ENCODE measurements at places on chromosomes 13 and 19.

- no peak for DNase-seq
Measured at GRCh38 chr19:7850000-7850813, 20.2 kb downstream of the EVI5L start.

DNA sequence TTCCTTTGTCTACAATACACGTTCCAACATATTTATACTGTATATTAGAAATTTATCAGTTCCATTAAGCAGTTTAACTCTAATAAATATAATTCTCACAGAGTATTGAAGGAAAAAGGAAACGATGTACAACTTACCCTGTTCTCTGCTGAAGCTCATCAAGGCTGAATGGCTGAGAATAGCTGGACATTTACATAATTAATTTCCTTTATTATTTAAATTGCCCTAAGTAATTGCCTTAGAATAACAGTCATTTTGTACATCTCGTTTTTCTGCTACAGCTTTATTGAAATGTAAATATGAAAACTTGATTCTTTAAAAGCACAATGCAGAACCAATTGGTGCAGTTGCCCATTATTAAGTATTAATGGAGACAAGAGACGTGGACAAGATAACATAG lies 648.3 kb upstream of the ATXN8OS start:
- DNase-seq = no peak

- DNase-seq = peak; percentile 81
Measured at GRCh38 chr19:42450314-42450934, 7.7 kb upstream of the CXCL17 start.

DNA sequence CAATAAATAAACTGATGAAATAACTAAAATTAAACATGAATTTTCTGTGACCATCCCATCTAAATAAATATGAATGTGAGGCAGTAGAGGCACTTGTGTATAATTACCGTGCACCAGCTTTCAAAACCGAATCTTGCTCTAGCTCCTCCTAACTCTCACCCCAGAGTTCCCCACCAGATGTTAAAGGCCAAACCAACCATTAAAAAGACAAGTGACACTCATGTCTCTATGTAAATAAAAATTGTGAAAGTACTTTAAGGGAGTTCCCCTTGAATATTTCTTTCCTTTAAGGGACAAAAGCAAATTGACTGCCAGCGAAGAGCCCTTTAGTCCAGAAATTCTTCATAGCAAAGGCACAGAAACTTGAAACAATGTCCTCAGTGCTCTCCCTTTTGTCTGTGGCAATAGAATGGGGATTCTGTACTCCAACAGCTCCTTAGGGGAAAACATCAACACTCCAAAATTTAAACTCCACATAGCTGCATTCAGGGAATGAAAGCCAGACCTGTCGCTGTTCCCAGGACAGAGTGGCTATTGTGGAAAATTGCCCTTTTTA lies 101.7 kb upstream of the SOX21 start:
- DNase-seq = no peak

DNA sequence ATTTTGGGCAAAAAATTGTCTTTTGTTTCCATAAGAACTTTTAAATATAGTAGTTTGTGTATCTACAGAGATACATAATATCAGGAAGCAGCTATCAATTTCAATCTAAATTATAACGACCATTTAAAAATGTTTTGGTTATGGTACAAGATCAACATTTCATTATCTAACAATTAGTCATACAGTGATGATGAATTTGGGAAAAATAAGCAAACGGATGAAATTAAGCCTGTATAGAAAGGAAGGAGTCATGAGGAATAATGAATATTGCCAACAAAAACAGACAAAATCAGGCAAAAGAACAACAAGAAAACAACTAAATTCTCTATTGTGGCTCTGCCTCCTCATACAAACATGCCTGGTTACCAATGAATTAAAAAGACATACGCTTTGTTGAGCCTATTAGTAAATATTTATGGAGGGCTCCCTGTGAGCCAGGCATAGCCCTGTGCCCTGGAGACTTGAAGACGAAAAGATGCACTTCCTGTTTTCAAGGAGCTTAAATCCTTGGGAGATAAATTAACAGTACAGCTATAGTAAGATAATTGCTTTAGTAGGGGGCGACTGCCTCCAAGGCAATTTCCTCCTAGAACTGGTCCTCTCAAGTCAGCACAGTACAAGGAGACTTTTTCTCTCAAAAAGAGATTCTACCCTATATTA lies 73.0 kb downstream of the NALCN start:
- DNase-seq = no peak

DNA sequence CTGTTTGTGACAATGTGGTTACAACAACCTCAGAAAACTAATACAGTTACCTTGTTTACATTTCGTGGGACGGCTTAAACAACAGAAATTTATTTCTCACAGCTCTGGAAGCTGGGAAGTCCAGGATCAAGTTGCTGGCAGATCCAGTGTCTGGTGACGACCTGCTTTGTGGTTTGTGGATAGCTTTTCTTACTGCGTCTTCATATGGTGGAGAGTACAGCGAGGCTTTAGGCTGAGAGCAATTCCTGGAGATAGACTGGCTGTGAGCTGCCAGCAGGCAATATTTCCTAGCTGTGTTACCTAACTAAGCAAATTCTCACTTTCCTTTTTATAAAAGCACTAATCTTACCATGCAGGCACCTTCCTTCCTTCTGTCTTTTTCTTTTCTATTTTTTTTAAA lies 1203.5 kb upstream of the PRR20A start:
- DNase-seq = no peak

DNA sequence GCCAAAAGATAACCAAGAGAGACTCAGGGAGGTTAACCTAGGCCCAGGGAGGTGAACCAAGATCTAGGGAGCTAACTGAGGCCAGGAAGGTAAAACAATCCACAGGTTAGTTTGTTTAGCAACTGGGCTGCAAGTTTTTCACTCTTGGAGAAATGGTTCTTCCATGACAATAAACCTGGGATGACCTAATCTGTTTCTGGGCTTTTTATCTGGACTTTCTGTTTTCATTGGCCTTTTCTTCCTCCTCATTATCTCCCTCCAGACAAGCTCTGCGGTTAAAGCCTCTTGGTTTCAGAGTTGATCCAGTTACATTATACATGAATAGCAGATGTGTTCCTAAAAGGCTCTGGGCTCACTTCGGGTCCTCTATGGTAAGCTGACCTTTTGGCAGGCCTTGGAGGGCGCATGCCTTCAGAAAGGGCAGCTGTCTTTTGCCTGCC lies 44.2 kb downstream of the PCDH8 start:
- no peak for DNase-seq

- DNase-seq = no peak
Measured at GRCh38 chr13:73368608-73369007, 309.8 kb downstream of the KLF5 start.

DNA sequence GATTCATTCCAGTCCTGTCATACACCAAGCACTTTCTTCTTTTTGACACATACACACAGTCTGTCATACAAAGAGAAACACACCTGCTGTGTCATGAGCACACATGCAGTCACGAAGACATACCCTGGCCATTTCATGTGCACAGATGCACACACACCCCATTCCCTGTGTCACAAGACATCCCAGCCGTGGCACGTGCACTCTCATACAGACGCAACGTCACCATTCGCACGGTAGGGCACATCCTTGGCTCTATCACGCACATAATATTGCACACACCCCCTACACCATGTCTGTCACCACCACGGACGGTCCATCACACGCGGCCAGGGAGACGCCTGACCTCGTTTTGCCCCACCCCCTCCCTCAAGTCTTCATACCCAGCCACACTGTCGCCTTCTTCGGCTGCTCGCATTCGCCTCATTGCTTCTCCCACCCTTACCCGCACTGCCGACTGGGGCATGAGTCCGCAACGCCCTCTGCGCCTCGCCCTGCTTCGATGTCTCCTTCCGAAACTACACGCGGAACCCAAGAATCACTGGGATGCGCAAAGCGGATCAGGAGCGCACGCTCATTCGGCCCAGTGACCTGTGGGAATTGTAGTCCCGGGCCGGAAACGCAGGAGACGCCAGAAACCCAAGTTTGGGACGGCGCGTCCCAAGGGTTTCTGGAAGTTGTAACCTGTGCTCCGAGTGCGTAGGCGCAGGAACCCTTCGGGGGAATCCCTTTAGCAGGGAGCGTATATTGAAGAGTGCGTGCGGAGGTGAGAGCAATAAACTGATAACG lies 6.8 kb upstream of the ZNF283 start:
- peak; percentile 43 for DNase-seq

GRCh38 chr13:112828082-112828699 lies 138.4 kb downstream of the ATP11A start:
- no peak for DNase-seq

DNA sequence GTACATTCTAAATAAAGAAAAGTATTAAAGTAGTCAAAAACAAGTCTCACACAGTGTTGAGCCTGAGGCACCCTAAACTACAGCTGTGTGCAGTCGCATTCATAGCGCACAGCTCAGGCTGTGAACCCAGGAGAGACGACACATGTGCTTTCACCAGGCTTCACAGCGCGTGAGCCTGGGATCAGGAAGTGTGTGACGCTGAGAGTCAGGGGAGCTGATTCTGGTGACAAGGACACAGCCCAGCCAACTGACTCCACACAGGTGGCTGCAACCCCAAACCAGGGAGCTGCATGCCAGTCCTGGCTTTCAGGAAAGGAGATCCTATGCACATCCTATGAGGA lies 41.6 kb downstream of the COL4A1 start:
- no peak for DNase-seq

GRCh38 chr13:83377491-83377890 lies 504.8 kb downstream of the SLITRK1 start:
- no peak for DNase-seq

GRCh38 chr19:13207237-13207845 lies 57.1 kb downstream of the IER2 start:
- peak; percentile 54 for DNase-seq

GRCh38 chr13:50684366-50684765 lies 159.1 kb downstream of the DLEU7 start:
- DNase-seq = no peak

DNA sequence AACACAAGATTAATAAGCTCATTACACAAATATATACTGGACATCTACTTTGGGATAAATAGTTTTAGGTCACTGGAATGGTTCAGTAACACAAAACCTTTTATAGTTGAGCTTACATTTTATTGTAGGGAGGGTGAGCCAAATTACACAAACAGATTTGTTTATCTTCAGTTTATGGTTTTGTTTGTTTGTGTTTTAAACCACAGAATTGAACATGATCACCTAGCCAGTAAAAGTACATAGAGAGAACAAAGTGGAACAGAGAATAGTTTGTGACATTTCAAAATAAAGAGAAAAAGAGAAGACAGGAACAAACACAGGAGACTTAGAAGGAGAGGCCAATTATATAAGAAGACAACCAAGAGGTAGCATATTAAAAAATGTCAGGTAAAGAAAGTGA lies 1930.2 kb upstream of the PCDH20 start:
- no peak for DNase-seq

DNA sequence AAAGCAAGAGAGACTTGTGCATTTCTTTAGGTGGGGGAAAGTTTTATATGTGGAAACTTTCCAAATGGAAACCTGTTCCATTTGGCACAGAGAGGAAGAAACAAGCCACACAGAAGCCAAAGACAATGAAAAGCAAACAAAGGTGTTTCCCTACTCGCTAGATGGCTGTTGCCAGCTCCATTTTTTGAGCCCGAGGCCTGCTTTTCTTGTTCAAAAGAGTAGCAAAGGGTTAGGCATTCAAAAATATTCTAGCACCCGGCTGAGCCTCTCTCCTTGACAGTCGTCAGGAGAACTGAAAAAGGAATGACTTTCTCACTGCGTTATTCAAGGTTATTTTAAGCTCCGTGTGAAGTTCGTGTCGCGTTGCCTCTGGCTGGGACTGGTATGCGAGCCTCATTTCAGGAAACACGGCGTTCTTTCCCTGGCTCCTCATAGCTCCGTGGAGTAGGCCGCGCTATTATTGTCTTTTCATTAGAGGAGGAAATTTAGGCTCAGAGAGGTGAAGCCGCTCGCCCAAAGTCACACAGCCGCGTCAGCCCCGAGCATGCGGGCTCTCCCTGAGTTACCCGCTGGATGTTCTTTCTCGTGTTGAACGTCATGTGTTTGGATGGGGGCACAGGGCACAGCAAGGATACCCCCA lies 7.6 kb downstream of the TRPM4 start:
- DNase-seq = no peak

DNA sequence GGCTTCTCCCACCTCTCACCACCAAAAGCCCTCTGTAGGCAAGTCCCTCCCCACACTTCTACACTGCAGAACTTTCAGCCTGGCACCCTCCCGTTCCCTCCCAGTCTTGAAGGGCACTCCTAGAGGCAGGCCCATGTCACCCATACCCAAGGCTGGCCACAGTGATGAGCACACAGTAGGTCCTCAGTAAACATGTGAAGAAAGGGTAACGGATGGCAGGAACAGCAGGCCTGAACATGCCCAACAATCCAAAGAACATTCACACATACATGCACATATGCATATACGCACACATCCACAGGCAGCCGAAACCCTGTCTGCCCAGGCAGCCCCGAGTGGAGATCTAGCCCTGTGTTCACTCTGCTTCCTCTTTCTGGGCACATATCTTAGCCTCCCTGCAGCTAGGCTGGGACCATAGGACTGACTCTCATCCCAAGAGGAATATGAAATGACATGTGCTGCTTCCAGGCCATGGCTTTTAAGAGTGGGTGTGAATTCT lies 55.2 kb downstream of the CEBPG start:
- DNase-seq = no peak

- no peak for DNase-seq
Measured at GRCh38 chr19:55613930-55614710, 8.7 kb downstream of the ZNF865 start.
